Activated naive CD8-positive, alpha-beta T cell treated with anti-CD3 and anti-CD28 coated beads, Interleukin-2, amount 50 U/mL, for 16 hours (primary cell): ENCODE measurements at places on chromosomes 5 and 9.

DNA sequence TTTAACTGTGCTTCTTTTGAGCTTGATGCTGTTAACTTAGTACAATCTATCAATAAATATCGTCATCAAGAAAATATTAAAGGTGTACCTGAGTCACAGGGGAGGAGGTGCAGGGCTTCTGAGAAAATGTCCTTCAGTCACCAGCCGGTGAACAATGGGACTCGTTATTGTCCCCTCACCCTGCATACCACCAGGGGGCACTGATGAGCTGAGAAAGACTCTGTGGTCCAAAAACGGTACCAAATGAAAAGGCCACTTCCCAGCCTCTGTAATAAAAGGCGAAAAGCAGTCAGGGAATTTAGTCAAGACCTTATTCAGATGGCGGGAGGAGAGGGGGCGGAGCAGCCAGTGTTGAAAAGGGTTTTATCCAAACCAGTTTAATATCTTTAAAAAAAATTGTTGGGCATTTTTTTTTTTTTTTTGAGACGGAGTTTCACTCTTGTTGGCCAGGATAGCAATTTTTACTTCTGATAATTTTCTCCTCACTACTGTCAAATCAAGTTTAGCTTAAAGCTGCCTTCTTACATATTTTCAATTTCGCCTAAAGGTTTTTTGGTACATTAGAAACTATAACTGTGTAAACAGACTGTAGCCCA is 271.9 kb upstream of the ADAMTS16 start:
- DNase-seq, result no peak

GRCh38 chr5:130678637-130679036 is 486.4 kb downstream of the HINT1 start:
- DNase-seq, result no peak

GRCh38 chr9:134515026-134515821 is 126.4 kb upstream of the COL5A1 start:
- no peak for DNase-seq

DNA sequence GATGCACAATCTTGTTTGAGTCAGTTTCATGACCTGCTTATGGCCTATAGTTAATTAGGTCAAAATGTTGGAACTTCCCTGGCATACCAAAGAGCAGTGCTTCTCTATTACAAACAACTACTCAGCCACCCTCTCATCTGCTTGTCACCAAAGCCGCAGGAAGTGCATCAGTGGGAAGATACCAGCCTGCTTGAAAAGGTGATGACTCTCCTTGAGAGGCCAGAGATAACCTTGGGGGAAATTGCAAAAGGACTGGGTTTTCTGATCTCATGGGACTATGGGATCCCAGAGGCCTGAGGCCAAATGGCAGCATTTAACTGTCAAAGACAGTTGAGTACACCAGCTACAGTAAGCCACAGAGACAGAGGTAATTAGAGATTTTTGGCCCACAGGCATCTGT is 69.9 kb downstream of the C9orf57 start:
- DNase-seq, result no peak

DNA sequence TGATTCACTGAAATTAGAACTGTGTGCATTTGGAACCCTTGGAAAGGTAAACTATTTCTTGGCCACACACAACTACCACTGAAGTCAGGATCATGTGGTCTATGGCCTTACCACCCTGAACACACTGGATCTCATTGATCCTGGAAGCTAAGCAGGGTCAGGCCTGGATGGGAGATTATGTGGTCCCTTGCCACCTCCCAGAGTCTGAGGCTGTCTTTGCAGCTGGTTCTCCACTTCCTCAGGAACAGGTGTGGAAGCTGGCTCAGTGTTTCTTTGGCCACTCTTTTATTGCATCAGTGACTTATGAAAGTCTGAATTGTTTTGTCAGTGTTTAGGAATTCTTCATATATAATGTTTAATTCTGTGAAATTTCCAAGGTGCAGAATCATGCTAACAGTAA is 89.2 kb downstream of the TEK start:
- DNase-seq, result no peak

DNA sequence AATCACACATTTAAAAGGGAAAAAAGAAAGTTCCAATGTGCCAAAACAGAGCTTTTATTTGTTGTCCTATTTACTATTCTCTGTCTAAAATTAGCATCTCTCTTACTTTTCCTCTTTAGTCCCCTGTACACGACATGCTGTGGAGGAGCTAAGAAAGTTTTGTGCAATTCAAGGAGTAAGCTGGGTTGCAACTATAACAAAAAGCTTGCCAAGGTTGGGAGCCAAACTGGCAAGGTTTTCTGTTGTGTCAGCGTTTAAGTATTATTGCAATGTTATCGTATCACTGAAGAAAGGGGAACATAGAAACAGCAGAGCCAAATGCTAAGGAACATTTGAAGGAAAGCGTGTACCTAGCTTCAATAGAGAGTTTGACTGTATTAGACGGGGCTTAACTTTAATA is 680.8 kb downstream of the CETN3 start:
- DNase-seq, result no peak

DNA sequence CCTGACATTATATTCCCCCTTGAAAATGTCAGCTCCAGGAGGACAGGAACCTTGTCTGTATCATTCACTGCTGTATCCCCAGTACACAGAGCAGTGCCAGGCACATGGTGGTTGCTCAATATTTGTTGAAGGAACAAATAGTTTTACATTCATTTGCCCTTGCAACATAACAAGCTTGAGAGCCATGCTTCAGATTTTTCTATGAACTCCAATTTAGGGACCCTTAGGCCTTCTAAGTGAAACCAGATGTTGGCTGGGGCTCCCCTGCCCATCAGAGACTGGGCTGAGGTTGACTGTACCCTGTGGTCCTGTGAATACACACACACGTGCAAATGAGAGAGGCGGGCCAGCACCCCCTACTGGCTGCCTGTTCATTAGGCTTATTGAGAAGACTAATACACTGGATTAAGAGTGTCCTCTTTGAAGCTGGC is 214.9 kb upstream of the WWC1 start:
- DNase-seq, result no peak

DNA sequence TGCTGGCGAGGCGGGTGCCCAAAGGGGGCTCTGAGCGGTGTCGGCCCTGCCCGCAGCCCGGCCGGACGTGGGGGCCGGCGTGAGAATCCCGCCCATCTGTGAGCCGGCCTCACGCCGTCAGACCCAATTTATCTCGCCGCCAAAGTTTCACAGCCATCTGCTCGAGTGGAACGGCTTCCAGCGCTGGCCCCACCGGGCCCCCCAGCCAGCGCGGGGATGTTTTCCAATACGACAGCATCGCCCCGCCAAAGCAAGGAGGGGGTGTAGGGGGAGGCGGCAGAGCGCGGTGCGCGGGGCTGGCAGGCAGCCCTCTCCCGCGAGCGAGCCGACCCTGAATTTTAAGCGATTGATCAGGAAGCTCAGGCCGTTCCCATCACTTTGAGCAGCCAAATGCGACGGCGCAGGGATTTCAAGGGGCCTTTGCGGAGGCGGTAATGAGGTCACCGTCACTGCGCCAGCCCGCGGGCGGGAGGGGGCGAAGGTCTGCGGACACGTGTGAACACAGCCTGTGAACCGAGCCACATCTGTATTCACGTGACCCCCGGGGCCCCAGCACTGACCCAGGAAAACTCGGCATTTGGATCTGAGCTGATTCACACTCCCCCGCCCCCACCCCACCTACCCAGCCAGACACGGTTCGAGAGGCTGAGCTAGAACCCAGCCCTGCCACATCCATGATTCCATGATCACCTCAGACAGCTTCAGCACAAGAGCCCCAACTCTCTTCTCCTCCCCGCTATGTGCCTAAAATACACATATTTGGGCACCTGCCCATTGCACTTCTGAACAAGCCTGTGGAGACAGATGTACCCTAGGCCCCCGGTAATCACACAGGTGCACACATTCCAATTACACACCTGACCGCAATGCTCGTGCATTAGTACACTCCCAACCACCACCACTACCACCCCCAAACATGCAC is 47.8 kb upstream of the PSD2 start:
- DNase-seq, result no peak

- DNase-seq, result no peak
Observed at GRCh38 chr9:128280084-128280622, 4.1 kb downstream of the SWI5 start.

- no peak for DNase-seq
Observed at GRCh38 chr5:153742060-153742459, 251.6 kb downstream of the GRIA1 start.

DNA sequence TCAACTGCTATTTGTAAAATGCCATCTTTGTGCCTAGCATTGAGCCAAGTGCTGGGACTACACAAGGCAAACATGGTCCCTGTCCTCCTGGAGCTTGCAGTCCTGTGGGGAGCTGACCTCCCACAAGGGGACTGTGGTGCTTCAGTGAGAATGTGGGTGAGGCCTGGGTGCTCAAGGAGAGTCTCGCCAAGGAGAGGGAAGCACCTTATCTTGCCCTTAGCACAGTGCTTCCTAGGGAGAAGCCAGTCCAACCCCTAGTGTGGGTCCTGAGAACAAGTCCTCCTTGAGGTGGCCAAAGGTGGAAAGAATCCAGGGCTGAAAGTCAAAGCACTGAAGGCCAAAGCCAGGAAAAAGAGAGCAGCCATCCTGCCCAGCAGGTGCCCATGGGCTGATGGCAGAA is 31.1 kb upstream of the MVB12B start:
- no peak for DNase-seq

DNA sequence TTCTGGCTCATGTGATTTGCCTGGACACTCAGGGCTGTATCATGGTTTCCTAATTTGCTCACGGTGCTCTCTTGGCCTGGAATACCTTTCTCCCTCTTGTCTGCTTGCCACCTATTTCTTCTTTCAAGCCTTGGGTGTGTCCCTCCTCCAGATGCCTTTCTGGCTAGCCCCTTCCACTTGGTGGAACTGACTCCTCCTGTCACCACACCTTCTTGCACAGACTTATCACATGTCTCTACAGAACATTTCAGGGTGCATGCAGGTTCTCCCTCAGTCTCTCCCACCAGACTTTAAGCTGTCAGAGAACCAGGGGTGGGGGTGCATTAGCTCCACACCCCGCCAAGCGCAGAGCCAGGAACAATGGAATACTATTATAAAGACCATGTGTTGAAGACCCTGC is 1.9 kb downstream of the TBC1D2 start:
- no peak for DNase-seq

- no peak for DNase-seq
Observed at GRCh38 chr5:143759396-143760130, 52.4 kb upstream of the HMHB1 start.

DNA sequence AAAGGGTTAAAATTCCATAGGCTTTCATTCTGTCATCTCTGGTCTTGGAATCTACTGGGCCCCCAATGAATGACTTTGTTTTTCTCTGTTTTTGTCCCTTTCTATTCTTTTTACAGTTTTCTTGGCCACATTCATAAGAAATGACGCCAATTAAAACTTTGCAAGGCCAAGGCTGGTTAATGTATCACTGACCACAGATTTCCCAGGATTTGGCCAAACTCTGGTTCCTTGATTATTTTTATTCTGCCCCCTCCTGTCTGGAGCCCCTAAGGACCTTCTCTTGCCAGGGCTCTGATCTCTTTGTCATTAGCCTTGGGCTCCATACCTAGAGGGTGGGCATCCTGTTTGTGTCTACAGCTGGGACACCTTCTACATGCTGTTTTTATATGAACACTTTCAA is 388.9 kb upstream of the PAPPA start:
- no peak for DNase-seq
